ENCODE measurements at places on chromosomes 1 and 21. TPM values are rescaled to one million over a fixed set of nuclear protein-coding genes. Genes with fewer than 3 reads are reported as not detected.

LCE3E gene
- not detected for polyA plus RNA-seq

DYRK3 gene
- polyA plus RNA-seq: 4.3 TPM

NCAM2 gene
- polyA plus RNA-seq: 7.7 TPM

HRNR gene
- polyA plus RNA-seq: 0.12 TPM

EIF4G3 gene
- polyA plus RNA-seq: 37.8 TPM

KRTAP13-3 gene
- polyA plus RNA-seq: not detected

DNA sequence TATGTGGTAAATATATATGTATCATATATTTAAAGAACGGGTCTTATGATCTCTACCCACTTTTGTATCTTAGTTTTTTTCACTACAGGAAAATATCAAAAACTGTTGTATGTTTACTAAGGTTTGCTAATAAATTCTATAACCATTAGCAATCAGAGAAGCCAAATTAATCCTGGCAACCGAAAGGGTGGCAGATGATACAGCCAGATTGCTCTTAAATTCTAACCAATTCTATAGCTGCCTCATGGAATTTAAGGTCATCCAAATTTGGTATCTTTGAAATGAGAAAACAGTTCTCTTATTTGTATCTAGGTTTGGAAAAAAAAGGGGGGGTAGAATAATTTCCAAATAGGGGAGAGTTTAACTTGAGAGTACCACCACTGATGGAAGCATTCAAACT is 591.2 kb downstream of the SMYD3 start:
- H3K27me3 ChIP-seq: no peaks in the 10 kb centered on the region
- no peak for DNase-seq
- no peak overlapping the region for H3K4me3 ChIP-seq
- H3K27ac ChIP-seq: no peak overlapping the region
- no peaks in the 10 kb centered on the region for H3K4me1 ChIP-seq
- no peaks in the 10 kb centered on the region for H3K36me3 ChIP-seq

DNA sequence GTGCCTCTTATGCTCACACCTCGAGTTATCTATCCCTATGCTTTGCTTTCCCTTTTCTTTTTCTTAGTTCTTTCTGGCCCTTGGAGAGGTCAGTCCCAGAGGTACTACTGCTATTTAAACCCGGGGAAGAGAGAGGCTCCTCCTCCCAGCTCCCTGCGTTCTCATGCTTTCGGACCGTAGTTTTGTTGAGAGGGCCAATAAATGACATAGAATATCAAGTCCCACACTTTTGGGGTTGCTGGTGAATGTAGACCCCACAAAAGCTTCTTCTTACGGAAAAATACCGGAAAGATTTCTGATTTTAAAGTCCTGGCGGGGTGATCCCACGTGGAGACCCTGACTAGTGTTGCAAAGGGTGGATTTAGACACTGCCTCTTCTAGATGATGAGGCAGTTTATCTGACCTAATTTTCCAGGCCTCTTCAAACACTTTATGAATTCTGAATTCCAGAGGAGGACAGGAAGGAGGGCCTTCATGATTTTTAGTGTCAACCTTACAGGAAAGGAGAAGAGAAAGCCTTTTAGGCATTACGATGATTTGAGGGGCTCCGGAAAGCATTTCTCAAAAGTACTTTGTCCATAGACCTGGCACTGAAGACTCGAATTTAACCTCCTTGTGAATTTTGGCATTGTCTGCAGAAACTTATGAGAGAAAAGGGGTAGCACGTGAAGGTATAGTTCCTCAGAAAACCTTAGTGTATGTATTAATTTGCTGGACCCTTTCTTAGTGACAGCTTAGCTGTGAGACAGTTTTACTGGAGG is 694 bp downstream of the TMEM167B start:
- H3K36me3 ChIP-seq: peaks cover 23% of the 10 kb centered on the region
- H3K27ac ChIP-seq: peak overlapping the region; percentile 98
- no peaks in the 10 kb centered on the region for H3K27me3 ChIP-seq
- H3K4me3 ChIP-seq: peak overlapping the region; percentile 97
- no peak for DNase-seq

- peaks cover 2% of the 10 kb centered on the region for H3K4me1 ChIP-seq
- H3K36me3 ChIP-seq: no peaks in the 10 kb centered on the region
- no peak overlapping the region for H3K4me3 ChIP-seq
- H3K27ac ChIP-seq: no peak overlapping the region
- H3K27me3 ChIP-seq: no peaks in the 10 kb centered on the region
These were observed 76.1 kb upstream of the USP25 start for GRCh38 chr21:15653710-15654109.

- no peaks in the 10 kb centered on the region for H3K27me3 ChIP-seq
- H3K36me3 ChIP-seq: peaks cover 3% of the 10 kb centered on the region
- no peak overlapping the region for H3K27ac ChIP-seq
- H3K4me3 ChIP-seq: no peak overlapping the region
- DNase-seq: no peak
These were observed 292.9 kb downstream of the NFIA start for GRCh38 chr1:61375082-61375880.

GRCh38 chr21:45050345-45050796 is 24.0 kb upstream of the ADARB1 start:
- no peaks in the 10 kb centered on the region for H3K4me1 ChIP-seq
- H3K27ac ChIP-seq: no peak overlapping the region
- peaks cover 6% of the 10 kb centered on the region for H3K27me3 ChIP-seq
- H3K4me3 ChIP-seq: no peak overlapping the region
- H3K36me3 ChIP-seq: no peaks in the 10 kb centered on the region
- DNase-seq: no peak

- no peak for DNase-seq
- no peak overlapping the region for H3K27ac ChIP-seq
- H3K36me3 ChIP-seq: no peaks in the 10 kb centered on the region
These were observed 75.0 kb downstream of the XCL2 start for GRCh38 chr1:168468822-168469221.

DNA sequence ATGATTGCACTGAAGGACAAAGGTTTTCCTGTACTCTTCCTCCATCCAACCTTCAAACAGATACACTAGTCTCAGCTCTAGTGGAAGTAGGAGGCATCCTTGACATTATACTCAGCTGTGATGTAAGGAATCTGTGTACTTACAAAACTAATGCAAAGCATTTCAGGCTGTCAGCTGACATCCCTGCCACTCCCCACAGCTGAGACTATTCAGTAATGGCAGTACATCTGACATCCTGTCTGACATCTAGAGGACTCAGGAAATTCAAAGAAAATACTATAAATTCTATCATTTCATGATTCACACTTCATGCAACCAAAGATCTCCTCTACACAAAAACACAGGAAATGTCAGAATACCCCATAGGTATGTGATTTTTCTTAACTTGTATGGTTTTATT is 325.8 kb downstream of the SMYD3 start:
- H3K36me3 ChIP-seq: no peaks in the 10 kb centered on the region
- no peaks in the 10 kb centered on the region for H3K4me1 ChIP-seq
- H3K27me3 ChIP-seq: no peaks in the 10 kb centered on the region
- no peak overlapping the region for H3K4me3 ChIP-seq
- DNase-seq: no peak

GRCh38 chr1:173479649-173480048 is 2.5 kb downstream of the PRDX6 start:
- no peak for DNase-seq
- H3K36me3 ChIP-seq: peaks cover 31% of the 10 kb centered on the region
- no peaks in the 10 kb centered on the region for H3K27me3 ChIP-seq
- no peak overlapping the region for H3K4me3 ChIP-seq

DNA sequence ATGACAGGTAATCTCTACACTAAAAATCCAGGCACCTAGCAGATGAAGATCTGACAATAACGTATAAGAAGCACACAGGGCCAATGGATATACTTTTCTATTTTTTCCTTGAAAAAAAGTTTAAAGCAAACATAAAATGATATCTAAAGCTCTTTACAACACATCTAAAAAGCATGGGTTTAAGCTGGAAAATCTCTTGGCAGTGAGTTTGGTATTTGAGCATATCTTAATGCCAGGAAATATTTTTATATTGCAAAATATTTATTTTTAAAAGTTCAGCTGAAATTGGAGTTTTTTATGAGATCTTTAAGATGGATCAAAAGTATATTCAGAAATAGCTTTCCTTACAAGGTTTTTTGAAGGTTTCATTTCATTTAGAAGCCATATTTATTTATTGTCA is 40.5 kb downstream of the SLC5A9 start:
- H3K27ac ChIP-seq: no peak overlapping the region
- no peak overlapping the region for H3K4me3 ChIP-seq
- no peaks in the 10 kb centered on the region for H3K4me1 ChIP-seq
- no peaks in the 10 kb centered on the region for H3K36me3 ChIP-seq
- H3K27me3 ChIP-seq: no peaks in the 10 kb centered on the region
- DNase-seq: no peak

DNA sequence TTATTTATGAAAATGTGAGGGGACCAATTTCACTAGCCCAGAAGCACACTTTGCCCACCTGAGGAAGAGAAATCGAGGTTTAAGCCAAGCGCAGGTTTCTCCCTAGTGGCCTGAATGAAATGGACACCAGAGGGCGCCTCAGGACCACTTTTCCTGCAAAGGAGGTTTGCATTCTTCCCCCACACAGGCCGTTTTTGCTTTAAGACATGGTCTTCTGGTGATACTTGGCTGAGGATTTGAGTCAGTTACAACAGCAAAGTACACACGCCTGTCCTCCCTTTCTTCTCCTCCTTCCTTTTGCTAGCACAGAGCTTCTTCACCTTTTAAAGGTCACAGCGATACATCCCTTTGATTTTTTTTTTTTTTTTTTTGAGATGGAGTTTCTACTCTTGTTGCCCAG is 5.4 kb downstream of the PLA2G2E start:
- peaks cover 19% of the 10 kb centered on the region for H3K36me3 ChIP-seq
- no peaks in the 10 kb centered on the region for H3K27me3 ChIP-seq
- no peak overlapping the region for H3K27ac ChIP-seq

GRCh38 chr21:45324489-45325205 is 37.0 kb upstream of the POFUT2 start:
- peaks cover 23% of the 10 kb centered on the region for H3K4me1 ChIP-seq
- no peaks in the 10 kb centered on the region for H3K27me3 ChIP-seq
- no peak overlapping the region for H3K27ac ChIP-seq
- no peak for DNase-seq
- H3K36me3 ChIP-seq: no peaks in the 10 kb centered on the region

- no peaks in the 10 kb centered on the region for H3K4me1 ChIP-seq
- no peak overlapping the region for H3K4me3 ChIP-seq
- no peak for DNase-seq
These were observed 123.9 kb downstream of the CYYR1 start for GRCh38 chr21:26449161-26449560.
